ENCODE measurements at places on chromosomes 12 and 14.
A peak's percentile ranks its signal among the peaks of the same experiment; 100 is the strongest.

- no peak for DNase-seq
Measured at GRCh38 chr14:76615331-76615730, 145.9 kb upstream of the VASH1 start.

- DNase-seq: no peak
Measured at GRCh38 chr14:104284107-104284592, 145.8 kb downstream of the KIF26A start.

GRCh38 chr12:104677441-104678089, 220.8 kb downstream of the CHST11 start:
- no peak for DNase-seq

- no peak for DNase-seq
Measured at GRCh38 chr14:105890474-105891220, 364.3 kb downstream of the TMEM121 start.

DNA sequence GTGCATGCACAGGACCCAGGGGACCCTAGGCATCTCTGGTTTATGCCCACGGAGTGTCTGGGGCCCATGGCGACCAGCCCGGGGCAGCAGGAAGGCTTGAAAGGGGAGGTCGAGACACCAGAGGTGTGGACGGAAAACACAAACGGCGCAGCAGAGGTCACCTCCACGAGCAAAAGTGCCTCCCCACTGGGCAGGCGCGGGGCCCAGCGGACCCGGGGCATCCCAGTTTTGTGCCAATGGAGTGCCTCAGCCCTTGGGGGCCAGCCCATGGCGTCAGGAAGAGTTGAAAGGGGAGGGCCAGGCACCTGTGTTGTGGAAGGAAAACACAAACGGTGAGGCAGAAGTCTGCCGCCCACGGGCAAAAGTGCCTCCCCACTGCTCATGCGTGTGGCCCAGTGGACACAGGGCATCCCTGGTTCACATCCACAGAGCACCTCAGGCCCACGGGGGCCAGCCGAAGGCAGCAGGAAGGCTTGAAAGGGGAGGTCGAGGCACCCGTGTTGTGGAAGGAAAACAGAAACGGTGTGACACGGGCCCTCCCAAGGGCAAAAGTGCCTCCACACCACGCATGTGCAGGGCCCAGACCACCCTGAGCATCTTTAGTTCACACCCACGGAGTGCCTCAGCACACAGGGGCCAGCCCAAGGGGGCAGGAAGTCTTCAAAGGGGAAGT, 378.8 kb downstream of the ALG10 start:
- DNase-seq: peak; percentile 8

- no peak for DNase-seq
Measured at GRCh38 chr12:99975321-99975720, 9.4 kb downstream of the ANKS1B start.

- DNase-seq: no peak
Measured at GRCh38 chr12:69509904-69510827, 40.0 kb downstream of the FRS2 start.

- no peak for DNase-seq
Measured at GRCh38 chr14:20477211-20477876, 8.1 kb downstream of the PNP start.

DNA sequence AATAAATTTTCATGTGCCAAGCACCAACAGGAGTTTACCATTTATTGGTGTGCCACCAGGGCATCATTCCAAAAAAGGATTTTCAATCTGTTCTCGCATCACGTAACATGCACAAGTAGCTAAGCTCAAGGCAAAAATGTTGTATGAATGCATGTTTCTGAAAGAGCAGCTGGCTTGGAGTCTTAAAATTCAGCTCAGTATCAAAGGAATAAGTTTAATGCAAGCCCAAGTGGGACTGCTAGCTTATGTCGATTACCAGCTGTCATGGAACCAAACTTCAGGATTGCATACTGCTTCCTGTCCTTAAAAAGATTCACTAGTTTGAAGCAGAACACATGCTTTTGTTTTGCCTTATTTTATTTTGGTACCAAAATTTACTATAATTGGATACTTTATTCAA, 437.0 kb downstream of the FSCB start:
- no peak for DNase-seq

GRCh38 chr14:39229222-39229543, 4.5 kb upstream of the MIA2 start:
- no peak for DNase-seq

- no peak for DNase-seq
Measured at GRCh38 chr12:70042675-70043074, 200.6 kb upstream of the CNOT2 start.

- no peak for DNase-seq
Measured at GRCh38 chr14:31944256-31945073, 132.6 kb upstream of the ARHGAP5 start.

DNA sequence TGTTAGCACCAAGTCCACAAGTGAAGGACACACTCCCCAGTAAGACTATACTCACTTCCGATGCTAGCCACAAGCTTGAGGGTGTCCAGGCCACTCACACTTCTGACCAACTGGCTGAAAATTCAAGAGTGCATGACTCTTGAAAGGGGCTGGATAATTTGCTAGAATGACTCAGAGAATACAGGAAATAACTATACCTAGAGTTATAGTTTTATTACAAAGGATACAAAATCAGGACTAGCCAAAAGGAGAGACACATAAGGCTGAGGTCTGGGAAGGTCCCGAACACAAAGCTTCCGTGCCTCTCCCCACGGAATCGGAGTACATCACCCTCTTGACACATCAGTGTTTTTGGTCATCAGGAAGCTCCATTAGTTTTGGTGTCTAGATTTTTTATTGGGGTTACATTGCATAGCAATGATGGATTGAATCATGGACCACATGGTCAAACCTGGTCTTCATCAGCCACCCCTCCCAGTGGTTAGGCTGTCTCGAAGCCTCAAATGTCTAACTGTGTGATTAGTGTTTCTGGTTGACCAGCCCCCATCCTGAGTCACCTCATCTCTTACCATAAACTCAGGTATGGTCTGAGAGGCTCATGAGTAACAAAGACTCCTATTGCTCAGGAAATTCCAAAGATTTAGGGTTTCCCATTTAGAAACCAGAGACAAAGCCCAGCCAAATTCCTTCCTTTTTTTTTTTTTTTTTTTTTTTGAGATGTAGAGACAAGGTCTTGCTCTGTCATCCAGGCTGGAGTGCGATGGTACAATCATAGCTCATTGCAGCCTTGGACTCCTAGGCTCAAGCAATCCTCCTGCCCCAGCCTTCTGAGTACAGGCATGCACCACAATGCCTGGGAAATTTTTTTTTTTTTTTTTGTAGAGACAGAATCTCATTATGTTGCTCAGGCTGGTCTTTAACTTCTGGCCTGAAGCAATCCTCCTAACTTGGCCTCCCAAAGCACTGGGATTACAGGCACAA, 472.0 kb upstream of the TBX3 start:
- no peak for DNase-seq

- DNase-seq: no peak
Measured at GRCh38 chr14:76657404-76657803, 103.9 kb upstream of the VASH1 start.

- no peak for DNase-seq
Measured at GRCh38 chr12:31832740-31833729, 104.2 kb upstream of the AMN1 start.

DNA sequence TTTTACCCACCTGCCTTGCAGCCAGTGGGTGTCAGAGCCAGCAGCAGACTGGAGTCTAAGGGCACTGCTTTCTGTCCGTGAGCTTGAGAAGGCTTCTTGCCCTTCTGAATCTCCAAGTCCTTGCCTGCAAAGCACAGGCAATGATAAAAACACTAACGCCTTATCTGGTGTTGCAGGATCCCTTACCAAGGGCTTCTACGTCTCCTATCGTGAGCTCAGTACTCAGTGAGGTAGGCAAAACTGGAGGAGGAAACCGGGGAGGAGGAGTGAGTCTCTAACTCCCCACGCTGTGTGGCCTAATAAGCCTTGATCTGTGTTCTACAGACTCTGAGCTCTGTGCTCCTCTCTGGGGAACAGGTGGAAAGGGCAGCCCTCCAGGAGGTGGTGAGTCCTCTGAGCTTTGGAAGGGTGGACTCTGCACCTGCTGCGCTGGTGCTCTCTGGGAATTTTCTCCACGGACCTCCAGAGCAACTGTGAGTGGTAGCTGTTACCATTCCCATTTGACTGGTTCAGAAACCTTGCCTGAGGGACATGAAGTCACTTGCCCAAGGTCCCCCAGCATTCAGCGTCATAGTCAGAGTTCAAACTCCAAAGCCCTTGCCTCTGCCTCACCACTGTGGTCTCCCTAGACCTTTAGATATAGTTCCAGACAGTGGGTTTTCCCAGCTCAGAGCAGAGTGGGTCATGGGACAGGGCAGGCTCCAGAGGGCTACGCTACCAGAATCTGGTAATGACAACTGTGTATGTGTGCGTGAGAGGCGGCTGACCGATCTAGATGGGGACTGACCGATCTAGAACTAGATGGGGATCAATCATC, 7.0 kb upstream of the MARK3 start:
- no peak for DNase-seq

GRCh38 chr12:1091350-1091749, 100.3 kb downstream of the ERC1 start:
- DNase-seq: no peak

DNA sequence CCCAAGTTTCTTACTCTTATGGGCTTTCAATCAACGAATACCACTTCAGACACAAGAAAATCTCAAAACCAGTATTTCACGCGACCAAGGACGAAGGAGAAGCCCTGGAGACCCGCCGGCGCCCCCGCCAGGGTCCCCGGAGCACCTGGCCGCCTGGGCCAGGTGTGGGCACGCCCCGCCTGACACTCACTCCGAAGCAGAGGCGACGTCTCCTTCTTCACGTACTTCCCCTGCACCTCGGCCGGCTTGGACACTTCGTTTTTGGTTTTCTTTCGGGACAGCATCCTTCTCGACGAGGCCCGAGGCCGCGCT, 466 bp downstream of the SAV1 start:
- DNase-seq: no peak

GRCh38 chr12:30877105-30877875, 49.3 kb upstream of the TSPAN11 start:
- DNase-seq: no peak

DNA sequence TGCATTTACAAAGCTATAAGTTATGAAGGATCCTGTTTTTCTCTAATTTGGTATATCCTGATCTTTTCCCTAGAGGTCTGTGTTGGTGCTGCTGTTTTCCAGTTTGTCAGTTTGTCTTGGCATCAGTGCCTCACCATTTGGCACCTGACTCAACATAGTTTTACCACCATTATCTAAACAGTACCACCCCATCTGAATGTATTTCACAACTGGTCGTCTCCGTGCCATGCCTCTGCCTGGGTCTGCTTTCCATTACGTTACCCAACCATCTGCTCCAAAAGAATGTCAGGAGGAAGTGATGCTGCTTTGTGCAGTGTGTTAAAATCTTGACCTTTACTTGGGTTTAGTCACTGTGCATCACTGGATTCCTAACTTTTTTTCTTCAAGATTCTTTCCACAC, 129.3 kb upstream of the RASSF8 start:
- no peak for DNase-seq

- DNase-seq: no peak
Measured at GRCh38 chr12:32069071-32069470, 37.6 kb upstream of the BICD1 start.

DNA sequence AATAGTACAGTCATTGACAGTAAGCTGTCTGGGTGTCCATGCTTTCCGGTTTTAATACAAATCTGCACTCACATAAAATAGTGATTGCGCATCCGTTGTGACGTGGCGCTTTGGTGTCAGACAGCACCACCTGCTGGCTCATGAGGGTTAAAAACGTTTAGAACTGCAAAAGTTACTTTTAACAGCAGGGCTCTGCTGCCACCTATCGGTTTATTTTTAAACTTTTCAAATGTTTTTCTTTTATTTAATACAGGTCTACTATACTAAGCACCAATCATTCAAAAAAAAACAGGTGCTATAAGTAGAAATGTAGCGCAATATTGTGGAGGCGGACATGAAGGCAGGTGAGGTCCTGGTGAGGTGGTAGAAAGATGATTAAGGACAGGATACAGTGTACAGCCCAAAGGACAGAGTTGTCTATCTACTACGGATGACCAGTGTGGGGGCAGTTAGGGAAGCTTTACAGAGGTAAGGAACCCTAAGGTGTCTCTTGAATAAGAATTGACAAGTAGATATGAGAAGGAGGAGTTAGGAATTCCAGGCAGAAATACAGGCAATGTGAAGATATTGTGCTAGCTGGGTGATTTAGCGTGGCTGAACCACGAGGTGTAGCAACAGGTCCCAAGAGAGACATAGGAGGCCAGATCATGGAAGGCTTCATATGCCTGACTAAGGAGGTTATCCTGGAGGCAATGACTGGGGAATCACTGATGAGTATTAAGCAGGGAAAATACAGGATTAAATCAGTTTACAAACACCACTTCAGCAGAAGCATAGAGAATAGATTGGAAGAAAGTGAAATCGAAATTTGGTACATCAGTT, 91.5 kb upstream of the PRB2 start:
- DNase-seq: peak; percentile 42

GRCh38 chr12:3748620-3749019, 4.3 kb downstream of the CRACR2A start:
- DNase-seq: no peak

GRCh38 chr14:79475887-79476532, 735.3 kb downstream of the DIO2 start:
- no peak for DNase-seq

DNA sequence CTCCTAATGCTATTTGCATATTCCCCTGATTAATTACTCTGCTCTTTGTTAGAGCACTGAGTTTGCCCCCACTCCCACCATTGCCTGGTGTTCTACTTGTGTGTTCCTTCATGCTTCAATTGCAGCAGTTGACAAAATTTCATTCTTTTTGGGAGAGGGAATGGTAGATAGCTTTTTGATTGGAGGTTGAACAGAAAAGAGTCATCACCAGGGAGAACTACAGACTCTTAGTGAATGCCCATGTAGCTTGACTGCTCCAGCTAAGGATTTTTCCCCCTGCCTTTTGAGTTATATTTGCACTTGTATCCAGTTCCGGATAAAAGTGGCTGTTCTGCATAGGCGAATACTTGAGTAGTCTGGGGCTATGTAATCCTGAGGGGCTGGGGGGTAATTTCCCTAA, 183.9 kb downstream of the ETNK1 start:
- no peak for DNase-seq

- no peak for DNase-seq
Measured at GRCh38 chr12:57888409-57889157, 42.1 kb upstream of the CTDSP2 start.

DNA sequence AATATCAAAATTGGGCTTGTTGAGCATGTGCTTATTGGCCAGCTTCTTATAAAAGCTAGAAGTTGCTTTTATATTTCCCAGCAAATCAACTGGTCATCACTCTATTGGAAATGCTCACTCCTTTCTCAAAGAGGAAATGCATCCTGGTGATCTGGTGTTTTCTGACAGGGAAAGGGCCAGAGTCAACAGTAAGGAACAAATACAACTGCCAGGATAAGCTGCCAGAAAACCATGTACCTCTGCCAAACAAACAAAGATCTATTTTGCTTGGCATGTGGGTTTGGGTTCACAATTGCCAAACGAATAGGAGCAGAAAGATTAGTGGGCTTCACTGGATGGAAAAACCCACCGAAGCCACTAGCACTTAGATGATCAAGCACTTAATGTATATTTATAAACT, 126.9 kb upstream of the PDZRN4 start:
- DNase-seq: no peak

DNA sequence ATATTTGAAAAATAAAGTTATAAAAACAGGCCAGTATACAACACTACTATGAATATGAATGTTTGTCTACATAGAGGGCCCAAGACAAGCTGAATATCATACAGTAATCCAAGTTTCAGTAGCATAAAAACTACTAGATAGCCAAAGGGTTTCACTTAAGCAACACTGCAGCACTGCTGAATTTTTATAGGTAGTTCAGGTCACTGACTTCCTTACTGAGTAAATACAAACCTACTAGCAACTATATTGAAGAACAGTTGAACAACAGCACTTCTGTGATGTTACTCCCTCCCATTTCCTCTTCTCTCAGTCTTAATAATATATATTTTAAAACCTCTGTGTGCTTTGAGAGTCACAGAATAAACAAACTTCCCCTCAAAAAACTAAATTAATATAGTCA, 42.7 kb downstream of the GTF2A1 start:
- no peak for DNase-seq

All from omental fat pad (tissue), 4 donors.